Activated CD8-positive, alpha-beta memory T cell treated with anti-CD3 and anti-CD28 coated beads for 48 hours (primary cell): ENCODE measurements at places on chromosomes 4 and X.

- DNase-seq, result no peak
Observed at GRCh38 chrX:139751053-139751452, 43.1 kb upstream of the MCF2 start.

DNA sequence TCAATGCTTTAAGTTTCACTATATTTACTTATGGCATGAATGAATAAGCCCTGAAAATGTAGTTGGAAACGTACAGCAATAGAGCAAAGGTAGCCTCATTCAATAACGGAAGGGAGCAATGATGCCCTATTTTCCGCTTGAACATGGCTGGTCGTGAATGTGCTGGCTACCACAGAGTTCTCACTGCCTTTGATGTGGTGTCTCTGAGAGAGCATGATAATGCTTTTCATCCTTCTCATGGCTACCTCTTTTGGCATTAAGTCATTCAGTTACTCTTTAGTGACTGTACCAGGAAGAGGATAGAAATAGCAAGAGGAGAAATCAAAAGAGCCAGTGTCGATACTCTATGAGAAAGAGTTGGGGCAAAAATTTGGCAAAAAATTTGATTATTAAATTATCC is 308.0 kb downstream of the PPP3CA start:
- DNase-seq, result no peak

DNA sequence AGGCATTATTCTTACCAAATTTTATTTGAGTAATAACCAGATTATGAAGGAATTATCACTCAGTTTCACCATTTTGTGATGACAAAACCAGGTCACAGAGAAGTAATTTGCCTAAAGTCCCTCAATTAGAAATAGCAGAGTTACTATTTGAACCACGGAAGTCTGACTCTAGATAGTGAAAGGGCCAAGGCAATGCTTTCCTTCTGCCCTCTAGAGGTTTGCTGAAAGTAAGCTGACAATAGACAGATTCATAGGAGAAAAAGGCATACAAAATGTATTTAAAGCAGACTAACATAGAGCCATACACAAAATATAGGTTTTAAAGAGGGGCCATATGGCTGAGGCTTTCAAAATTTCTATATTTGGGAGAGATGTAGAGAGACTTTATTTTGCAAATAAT is 43.1 kb downstream of the CXXC4 start:
- DNase-seq, result no peak

- no peak for DNase-seq
Observed at GRCh38 chr4:76203541-76203940, 10.1 kb downstream of the SCARB2 start.

GRCh38 chr4:135573251-135573650 is 1371.7 kb upstream of the PABPC4L start:
- DNase-seq, result no peak

DNA sequence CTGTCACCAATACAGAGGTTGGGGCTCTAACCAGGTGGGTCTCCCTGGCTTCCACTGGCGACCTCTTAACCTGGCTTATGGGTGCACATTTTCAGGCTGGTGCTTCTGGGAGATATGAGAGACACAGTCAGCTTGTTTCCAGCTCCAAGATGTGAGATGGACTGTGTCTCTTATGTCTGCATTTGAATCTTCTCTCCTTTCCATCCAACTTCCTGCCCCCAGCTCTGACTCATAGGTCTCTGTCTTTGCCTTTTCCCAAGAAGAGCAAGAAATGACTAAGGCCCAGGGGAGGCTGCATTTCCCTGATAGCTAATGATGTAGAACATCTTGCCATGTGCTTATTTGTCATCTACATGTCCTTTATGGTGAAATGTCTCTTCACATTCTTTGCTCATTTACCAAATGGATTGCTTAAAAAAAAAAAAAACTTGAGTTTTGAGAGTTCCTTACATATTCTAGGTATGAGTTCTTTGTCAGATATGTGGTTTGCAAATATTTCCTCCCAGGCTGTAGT is 3.2 kb upstream of the UXT start:
- DNase-seq, result no peak

DNA sequence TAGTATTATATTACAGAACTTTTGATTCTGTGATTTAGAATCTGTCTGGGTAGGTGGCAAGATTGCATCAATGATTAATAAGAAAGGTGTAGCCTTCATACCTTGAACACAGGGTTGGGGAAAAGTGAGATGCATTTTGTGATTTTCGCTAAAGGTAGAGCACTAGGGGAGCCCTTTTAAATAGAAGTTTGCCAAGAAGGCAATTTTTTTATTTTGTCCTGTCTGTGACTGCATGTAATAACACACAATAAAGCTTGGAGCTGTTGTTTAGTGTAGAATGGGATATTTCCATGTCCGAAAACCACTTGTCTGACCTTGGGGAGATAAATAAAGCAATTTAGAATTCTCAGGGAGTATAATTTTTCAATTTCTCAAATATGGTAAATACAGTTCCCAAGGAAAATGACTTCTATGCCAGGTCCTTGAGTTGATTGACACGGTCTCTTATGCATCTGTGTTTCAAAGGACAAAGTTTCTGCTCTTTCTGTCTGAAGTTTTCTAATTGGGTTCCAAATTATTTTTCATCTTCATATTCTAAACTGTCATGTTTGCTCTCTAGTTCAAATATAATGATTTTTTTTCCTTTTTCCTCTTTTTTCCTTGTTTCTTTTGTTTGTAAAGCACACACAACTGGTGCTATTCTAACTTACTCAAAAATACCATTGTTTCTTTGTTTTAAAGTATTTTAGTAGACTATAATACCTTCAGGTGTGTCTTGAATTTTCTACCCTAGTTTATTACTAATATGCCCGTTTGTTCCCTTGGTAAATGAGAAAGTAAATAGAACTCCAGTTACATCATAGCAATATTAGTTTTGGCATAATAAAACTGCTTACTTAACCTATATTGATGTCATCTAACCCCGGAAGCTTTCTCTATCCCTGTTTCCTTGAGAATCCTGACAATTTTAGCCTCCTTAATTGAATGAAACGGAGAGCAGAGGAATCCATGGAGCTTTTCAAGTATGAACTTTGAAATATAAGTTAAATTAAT is 87.8 kb upstream of the BMPR1B start:
- DNase-seq, result no peak

GRCh38 chrX:18422325-18422724 is 3.1 kb upstream of the CDKL5 start:
- no peak for DNase-seq

GRCh38 chr4:166737430-166737829 is 496.9 kb downstream of the SPOCK3 start:
- DNase-seq, result no peak

GRCh38 chr4:38531141-38531727 is 132.8 kb upstream of the KLF3 start:
- DNase-seq, result no peak

GRCh38 chr4:68167706-68168105 is 38.0 kb upstream of the TMPRSS11F start:
- DNase-seq, result no peak
